ENCODE measurements at places on chromosomes 7 and 10. TPM values are rescaled to one million over a fixed set of nuclear protein-coding genes. Genes with fewer than 3 reads are reported as not detected.
A peak's percentile ranks its signal among the peaks of the same experiment; 100 is the strongest.

GRCh38 chr10:63504145-63504881 is 16.9 kb upstream of the REEP3 start:
- DNase-seq, result no peak

EPHA1 gene
- 0.71 TPM for total RNA-seq

DNA sequence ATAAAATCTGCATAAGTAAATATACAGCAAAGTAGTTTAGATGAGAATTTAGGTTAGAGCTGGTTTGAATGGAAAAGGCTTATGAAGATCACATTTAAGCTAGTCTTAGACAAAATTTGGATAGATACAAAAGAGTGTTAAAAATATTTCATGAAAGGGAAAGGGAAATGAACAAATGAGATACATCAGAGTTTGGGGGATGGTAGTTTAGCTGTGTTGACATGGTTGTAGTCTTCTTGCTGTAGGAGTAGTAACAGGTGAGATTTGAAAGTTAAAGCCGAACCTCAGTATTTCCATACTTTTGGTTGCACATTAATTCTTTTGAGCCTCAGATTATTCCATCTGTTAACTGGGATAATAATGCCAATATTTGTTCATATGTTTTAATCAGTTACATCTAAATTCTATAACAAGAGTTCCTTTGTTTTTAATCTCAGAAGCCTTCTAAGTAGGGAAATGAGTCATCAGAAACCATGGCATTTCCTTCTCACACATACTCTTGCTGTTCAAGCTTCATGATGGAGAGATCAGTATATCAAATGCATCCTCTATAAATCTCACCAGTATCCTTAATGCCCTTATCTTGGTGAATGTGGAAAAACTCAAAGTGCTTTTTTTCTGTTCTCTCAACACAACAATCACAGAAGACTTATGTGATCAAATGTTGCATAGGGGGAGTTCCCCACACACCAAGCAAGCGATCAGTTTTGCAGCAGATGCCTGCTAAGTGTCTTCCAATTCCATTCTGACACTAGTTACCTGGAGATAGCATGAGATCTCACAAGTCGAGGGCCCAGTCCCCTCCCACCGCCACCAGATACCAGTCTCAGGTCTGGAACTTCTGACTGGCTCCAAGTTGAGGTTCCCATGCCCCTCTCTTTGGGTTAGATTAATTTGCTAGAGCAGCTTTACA is 84.7 kb downstream of the MAPK8 start:
- DNase-seq, result no peak

GRCh38 chr10:56895306-56895705 is 534.2 kb upstream of the ZWINT start:
- DNase-seq, result no peak

- peak; percentile 30 for DNase-seq
Measured at GRCh38 chr7:17679458-17679857, 260.8 kb downstream of the SNX13 start.

- peak; percentile 79 for DNase-seq
Measured at GRCh38 chr10:124539935-124540641, 78.5 kb downstream of the LHPP start.

DNA sequence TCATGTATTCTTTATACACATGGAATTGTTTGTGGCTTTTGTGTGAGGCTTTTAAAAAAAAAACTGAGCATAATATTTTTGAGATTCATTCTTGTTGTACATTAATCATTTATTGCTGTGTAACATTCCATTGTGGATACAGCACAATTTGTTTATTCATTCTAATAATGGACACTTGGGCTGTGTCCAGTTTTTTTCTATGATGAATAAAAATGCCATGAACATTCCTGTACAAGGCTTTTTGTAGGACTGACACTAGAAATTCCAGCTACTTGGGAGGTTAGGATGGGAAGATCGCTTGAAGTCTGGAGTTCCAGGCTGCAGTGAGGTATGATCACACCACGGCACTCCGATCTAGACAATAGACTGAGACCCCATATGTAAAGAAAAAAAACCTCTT is 254.3 kb upstream of the CACNA2D1 start:
- no peak for DNase-seq

TMEM196 gene
- not detected for total RNA-seq

DNA sequence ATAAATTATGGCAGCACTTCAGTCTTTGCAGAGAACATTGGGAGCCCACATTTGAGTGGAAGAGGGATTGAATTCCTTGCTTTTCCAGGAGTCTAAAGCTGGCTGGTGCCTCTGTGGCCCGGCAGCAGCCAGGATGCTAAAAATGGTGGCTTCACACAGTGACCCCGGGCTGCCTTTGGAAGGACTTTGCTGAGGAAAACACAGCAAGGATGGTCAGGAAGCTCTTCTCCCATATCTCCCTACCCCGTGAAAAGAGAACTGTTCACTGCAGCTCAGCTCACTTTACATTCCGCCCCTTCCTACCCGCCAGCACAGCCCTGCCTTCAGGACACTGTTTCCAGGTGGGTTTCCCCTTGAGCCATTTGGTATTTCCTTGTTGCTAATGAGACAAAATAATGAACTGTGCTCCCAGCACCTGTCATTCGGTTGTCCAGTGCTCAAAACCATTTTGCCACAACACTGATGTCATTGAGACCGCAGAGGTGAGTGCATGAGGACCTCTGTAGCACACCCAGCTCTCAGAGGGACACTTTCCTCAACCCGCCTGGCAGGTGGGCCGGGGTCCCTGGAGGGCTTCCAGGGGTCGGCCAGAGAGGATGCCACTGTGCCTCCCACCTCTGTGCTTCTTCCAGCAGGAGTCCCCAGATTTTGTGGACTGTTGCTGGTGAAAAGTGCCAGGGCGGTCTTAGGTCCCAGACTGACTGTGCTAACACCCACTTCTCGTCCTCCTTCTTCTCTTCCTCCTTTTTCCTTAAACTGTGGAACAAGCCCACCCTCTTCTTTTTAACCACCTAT is 255.7 kb upstream of the PPP2R2D start:
- no peak for DNase-seq

- peak; percentile 57 for DNase-seq
Measured at GRCh38 chr10:76436401-76436811, 1005.0 kb downstream of the LRMDA start.

GRCh38 chr10:125985557-125986240 is 89.3 kb downstream of the FANK1 start:
- no peak for DNase-seq

GRCh38 chr7:49776994-49777393 is 3.6 kb downstream of the VWC2 start:
- DNase-seq, result no peak

DNA sequence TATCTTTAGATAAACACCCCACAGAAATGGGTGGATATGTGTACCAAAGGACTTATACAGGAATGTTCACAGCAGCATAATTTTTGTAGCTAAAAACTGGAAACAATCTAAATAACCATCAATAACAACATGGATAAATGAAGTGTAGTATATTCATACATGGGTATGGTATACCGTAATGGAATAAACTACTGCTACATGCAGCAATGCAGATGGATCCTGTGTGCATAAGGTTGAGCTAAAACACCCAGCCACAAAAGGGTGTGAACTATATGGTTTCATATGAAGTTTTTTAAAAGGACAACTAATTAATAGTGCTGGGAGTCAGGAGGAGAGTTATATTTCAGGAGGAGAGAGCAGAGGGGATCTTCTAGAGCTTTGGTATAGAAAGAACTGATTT is 389.6 kb downstream of the GFRA1 start:
- DNase-seq, result no peak

DNA sequence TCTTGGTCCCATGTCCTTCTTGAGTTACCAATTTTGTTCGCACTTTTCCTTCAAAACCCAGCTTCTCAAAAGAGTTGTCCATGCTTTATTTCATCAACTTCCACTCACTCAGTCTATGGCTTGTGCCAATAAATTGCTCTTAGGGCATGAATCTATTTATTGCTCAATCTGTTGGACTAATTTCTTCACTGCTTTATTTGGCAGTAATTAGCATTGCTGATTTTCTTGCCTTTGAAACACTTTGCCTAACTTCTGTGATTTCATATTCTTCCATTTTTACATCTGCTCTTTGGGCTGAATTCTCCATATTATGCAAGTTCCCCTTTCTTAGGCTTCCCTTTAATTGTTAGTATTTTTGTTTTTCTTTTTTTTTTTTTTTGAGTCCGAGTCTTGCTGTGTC is 16.8 kb downstream of the DLD start:
- no peak for DNase-seq

SEMA3C gene
- 37.4 TPM for total RNA-seq

LRRC18 gene
- not detected for total RNA-seq

DNA sequence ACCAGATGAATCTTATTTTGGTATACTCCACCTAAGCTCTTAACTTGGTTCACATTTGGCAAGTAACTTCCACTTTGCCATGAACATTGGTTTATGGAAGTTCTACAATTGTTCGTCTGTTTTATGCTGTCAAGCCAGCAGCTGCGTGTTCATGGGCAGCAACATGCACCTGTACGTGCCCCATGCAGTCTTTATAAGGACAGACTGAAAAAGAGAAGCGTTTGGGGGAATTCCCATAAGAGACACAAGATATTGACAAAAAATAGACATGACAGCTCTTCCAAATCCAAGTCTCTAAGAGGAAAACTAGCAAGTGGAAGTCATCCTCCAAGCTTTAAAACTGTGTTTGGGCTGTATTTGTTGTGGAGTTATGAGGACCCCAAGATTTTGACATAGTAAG is 151.6 kb downstream of the SLC16A9 start:
- no peak for DNase-seq

AQP1 gene
- total RNA-seq, result 244 TPM

JAKMIP3 gene
- total RNA-seq, result 1.1 TPM

DNA sequence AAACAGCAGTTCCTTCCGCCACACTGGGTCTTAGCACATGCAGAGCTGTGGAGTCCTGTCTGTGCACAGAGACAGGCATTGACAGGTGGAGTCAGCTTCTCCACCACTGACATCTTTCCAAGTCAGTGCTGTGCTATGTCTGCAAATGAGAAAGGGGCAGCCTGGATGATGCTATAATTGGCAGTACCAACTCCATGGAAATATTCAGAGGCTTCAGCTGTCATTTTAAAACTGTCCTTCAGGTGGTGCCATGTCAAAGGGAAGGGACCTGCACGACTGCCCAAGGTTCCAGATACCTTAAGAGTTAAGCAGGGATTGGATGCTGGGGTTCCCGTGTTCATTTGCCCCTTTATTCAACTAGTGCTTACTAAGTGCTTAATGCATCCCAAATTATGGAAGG is 258.0 kb upstream of the PRKCQ start:
- no peak for DNase-seq

GRCh38 chr7:28981161-28981465 is 23.0 kb upstream of the TRIL start:
- DNase-seq, result no peak

GRCh38 chr10:102546606-102547320 is 43.0 kb downstream of the SUFU start:
- no peak for DNase-seq

ITGB1 gene
- total RNA-seq, result 462 TPM

PTF1A gene
- total RNA-seq, result not detected

GRCh38 chr7:33191340-33191739 is 62.0 kb downstream of the BBS9 start:
- no peak for DNase-seq

DNA sequence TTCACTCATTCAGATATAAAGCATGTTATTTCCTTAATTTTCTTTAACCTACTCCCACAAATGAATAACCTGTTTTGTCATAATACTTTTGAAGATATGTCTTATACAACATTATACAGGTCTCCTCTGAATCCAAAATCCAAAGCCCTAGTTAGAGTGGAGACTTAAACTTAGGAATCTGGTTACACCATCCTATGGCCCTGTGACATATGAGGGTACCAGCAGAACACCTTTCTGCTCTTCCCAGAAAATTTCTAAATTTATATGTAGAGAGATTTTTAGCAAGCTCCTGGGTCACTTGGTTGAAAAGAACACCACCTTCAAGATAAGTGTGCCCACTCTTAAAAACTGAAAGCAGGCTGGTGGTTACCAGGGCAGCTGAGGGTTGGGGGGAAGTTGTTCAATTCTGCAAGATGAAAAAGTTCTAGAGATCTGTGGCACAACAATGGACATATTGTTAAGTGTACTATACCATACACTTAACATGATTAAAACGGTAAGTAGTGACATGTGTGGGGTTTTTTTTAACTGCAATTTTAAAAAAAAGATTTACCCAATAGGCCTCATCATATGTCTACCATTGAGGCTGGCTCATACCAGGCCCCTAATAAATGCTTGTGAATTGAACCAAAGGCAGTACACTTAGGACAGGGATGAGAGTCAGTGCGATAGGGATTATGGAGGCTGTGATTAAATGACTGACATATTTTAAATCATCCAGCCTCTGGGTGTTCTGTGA is 37.6 kb upstream of the KCNIP2 start:
- no peak for DNase-seq

GRCh38 chr7:83148776-83149175 is 13.9 kb downstream of the PCLO start:
- DNase-seq, result no peak

TSPAN33 gene
- 10.9 TPM for total RNA-seq

- DNase-seq, result no peak
Measured at GRCh38 chr7:20270867-20271266, 53.7 kb upstream of the MACC1 start.

GRCh38 chr10:74983383-74983782 is 128.1 kb upstream of the SAMD8 start:
- DNase-seq, result no peak
